Thoracic aorta (tissue), 2 donors: ENCODE measurements at places on chromosomes 13 and 19.

DNA sequence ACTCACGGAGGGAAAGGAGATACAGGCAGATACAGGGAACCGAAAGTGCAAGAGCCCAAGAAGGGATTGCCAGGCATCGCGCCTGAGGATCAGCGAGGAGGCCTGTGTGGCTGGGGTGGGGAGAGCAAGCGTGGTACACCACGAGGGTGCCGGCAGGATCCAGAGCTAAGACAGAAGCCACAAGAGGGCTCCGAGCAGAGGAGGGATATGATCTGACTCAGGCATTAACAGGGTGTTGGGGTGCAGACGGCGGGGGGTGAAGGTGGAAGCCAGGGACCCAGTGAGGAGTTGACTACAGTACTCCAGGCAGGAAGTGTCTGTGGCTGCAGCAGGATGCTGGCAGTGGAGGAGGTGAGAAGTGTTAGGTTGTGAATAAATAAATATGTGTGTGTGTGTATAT, 5.4 kb upstream of the PPP1R37 start:
- no peak for DNase-seq

DNA sequence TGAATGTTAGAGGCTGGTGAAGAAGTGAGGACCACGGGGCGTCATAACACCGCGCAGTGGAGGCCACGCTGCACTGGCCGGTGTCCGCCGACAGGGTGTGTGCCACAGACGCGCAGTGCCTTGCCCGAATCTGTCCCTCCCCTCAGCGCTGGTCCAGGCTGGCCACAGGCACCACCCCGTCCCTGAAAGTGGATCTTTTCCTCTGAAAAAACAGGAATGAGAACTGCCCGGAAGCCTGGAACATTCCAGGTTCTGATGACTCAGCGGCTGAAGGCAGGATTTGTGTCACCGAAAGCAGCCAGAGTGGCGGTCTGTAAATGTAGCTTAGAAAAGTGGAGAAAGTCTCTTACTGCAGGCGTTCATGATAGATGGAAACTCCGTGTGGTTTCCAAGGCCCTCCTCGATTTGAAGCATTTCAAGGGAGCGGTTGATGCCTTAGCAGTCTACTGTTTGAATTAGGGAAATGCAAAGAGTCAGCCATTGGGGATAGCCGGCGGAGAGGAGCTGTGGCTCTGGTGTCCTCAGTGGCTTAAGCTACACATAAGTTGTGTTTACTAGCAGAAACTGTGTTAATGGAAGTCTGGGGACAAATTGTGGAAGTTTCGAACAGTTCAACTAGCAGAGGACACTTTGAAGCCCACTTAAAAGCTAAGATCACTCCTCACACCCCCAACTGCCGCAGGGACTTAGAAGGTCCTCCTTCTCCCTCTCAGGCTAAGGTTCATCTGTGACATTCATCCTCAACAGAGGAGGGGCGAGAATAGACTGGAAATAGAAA, 70.8 kb downstream of the NUFIP1 start:
- peak; percentile 78 for DNase-seq

GRCh38 chr13:40124633-40125015, 469.2 kb downstream of the COG6 start:
- no peak for DNase-seq

GRCh38 chr19:800360-801029, 3.2 kb downstream of the PTBP1 start:
- DNase-seq = no peak

DNA sequence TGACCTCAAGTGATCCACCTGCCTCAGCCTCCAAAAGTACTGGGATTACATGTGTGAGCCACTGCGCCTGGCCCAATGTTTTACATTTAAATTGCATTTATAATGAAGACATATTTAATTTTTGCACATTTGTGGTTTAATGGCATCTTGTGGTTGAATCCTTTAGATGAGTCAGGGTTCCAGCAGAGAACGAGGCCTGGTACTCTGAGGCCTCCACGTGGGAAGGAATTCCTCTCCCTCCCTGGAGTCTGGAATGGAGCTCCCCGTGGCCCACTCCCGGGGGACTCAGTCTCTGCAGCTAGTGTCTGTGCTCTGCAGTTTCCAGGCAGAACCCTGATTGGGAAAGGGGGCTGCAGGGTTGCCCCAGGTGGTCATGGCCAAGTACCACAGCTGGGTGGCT, 24.2 kb downstream of the ZFR2 start:
- no peak for DNase-seq

DNA sequence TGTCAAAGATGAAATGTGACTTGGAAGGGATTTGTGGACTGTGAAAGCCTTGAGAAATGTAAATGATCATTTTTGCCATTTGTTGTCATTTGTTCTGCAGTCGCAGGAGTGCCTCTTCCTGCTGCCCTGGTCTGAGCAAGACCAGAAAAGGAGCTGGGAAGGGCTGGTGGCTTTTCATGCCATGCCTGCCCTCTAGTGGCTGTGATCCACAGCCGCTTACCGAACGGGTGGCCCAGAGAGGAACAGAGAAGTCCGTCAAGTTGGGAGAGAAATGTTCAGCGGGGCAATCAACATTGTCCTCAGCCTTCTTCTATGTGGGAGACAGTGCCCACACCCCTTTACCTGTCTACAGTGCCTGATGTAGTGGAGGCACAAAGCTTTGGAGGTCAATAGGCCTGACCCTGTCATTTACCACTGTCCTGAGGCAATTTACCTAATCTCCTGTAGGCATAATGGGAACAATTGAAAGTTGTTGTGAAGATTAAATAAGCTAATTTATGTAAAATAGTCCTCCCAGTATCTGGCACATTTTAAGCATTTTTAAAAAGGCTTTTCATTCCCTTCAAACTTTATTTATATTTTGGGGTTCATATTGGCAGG, 224.5 kb downstream of the B3GLCT start:
- DNase-seq = peak; percentile 16

GRCh38 chr13:30043631-30043925, 193.2 kb upstream of the UBL3 start:
- no peak for DNase-seq

GRCh38 chr19:45428384-45429231, 4.9 kb upstream of the ERCC1 start:
- no peak for DNase-seq

DNA sequence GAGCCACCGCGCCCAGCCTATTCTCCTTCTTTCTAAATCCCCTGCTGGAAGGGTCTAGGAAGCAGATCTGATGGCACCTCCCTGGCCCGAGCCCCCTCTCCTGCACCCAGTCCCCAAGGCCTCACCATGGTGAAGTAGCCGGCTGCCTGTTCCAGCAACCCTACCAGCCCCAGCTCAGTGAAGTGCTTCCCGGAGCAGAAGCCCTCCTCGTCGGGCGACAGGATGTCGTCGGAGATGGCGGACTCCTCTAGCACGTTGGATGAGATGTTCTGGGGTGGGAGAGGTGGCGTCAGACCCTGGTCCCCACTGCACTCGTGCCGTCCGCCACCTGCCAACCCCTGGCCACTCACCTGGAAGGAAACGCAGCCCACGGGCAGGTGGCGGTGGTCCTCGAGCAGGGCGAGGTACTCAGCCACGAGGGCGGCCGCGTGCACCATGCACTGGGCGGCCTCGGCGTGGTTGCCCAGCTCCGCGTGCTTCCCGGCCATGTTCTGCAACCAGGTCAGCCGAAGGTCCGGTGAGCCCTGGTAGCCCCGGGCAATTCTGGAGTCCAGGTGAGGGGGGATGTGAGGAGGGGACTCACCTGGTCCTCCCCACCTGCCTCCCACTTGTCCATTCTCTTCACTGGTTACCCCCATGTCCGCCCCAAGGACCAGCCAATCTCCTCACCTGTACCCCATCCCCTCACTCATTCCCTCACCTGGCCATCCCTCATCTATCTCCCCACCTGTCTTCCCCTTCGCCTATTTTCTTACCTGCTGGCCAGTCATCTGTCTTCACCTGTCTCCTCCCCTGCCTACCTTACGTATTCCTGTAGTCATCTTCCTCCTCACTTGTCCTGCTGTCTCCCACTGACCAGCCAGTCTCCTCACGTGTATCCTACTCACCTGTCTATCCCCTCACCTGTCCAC, 11.5 kb upstream of the KANK2 start:
- no peak for DNase-seq

GRCh38 chr19:18112989-18113478, 15.5 kb downstream of the MAST3 start:
- DNase-seq = no peak

DNA sequence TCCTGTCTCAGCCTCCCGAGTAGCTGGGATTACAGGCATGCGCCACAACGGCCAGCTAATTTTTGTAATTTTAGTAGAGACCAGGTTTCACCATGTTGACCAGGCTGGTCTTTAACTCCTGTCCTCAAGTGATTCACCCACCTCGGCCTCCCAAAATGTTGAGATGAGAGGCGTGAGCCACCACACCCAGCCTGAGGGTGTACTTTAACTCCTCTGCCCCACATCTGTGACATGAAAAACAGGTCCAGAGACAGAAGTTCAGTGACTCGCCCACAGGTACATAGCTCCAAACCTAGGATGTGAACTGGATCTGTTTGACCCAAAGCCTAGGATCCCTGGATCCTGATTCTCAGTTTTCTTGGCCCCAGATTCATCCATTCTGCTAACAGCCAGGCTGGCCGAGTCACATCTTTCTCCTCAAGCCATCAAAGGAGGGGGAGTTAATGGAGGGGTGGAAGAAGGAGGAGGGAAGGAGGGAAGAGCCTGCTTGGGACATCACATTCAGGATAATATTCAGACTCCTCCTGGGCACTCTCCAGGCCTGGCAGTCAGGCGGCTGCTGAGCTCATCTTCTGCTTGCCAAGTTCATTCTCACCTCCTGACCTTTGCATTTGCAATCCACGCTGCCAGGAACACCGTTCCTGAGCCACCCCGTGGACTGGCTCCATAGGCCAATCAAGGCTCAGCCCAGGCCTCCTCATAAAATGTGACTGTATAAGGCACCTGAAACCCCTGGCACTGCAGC, 3.1 kb downstream of the SPC24 start:
- DNase-seq = no peak
